ENCODE measurements at places on chromosomes 7 and 10.

DNA sequence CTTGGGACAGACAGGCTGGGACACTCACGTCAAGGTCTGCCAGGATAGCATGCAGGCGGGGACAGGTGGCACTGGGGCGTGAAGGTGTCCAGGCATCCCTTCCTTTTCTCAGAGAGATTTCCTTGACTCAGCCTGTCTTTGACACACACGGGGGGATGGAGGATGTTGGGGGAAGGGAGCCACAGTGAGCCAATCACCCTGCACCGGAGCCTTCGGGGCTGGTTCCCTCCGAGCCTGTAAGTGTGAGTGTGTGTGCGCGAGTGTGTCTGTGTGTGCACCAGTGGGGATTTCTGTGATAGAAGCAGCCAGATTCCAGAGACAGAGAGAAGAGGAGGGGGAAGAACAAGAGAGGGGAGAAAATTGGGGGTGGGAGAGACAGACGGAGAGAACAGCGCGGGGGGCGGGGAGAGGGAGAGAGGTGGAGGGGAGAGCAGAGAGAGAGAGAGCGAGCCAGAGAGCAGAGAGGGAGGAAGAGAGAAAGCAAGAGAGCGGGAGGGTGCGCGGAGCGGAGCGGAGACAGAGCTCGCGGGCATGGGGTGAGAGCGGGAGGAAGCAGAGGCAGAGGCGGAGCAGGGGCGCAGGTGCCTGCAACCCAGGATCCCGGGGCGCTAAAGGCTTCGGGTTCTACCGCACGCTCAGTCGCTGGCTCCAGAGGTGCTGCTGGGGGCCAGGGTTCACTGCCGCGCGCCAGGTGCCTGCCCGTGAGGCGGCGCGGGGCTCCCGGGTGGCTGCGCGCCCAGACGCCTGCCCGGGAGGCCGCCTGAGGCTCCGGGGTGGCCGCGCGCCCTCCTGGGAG, 466 bp upstream of the GPR26 start:
- DNase-seq, result no peak

- no peak for DNase-seq
Measured at GRCh38 chr7:23136216-23136615, 30.6 kb downstream of the KLHL7 start.

GRCh38 chr7:92155108-92155739, 20.9 kb upstream of the CYP51A1 start:
- DNase-seq, result no peak

- no peak for DNase-seq
Measured at GRCh38 chr10:58189269-58189668, 78.4 kb downstream of the IPMK start.

DNA sequence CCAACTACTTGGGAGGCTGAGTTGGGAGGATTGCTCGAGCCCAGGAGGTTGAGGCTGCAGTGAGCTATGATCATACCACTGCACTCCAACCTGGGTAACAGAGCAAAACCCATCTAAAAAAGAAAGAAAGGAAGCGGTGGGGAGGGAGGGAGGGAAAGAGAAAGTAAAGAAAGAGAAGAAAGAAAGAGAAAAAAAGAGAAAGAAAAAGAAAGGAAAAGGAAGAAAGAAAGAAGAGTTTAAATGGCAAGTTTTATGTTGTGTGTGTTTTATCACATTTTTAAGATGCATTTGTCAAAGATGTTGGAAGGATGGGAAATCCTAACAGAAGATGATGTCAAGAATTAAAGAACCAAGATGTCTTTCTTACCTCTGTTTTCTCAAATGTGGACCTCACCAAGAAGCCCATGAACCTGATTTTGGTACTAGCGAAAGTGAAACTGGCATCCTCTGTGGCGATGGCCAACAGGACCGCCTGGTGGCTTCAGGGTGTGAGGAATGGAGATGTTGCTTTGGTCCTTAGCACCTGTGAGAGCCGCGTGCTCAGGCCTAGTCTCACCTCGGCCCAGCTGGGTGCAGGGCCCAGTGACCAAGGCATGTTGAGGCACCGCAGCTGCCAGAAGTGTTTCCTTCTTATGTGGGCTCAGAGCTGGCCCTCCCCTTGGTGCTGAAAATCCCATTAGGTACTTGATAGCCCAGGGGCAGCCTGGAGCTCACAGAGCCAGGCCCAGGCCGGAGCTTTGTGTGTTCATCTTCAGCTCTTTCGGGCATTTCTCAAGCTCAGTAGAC, 9.8 kb downstream of the UCMA start:
- no peak for DNase-seq

DNA sequence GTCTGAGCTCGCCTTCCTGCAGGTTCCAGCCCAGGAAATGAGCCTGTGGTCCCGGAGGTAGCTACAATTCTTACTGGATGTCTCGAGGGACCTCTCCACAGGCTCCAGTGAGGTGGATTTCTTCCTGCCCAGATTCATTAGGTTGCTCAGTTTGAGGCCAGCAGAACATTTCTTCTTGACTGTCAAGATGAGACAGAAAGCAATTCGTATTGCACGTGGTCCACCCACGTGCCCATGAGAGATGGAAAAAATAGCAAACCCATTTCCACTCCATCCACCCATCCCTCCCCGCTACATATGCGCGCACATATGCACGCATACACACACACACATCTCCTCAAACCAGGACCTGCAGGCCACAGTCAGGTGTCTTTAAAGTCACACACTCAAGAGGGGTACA, 68.7 kb downstream of the VWA2 start:
- DNase-seq, result no peak

DNA sequence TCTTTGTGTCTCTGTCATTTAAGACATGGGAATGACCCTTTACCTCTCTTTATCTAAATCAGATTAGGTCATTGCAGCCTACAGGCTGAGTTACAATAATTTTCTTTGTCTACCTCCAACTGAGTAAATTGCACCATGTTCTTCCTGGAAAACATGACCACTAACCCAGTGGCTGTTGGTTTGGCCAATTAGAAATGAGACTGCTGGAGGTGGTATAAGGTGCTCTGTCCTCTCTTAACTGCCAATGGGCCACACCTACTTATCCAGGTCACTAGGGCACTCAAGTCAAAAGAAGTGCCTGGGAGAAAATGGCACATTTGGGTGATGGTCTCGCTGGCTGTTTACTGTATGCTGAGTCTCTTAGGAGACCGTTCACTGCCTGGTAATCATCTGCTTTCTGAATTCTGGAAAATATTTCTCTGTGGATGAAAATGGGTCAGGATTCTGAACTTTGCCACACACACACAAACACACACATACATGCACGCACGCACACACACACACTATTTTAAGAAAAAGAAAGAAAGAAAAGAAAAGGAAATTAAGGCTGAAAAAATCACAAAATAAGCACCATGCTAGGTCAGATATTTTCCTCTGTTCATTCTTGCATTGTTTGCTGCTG, 16.4 kb downstream of the STAMBPL1 start:
- DNase-seq, result no peak

DNA sequence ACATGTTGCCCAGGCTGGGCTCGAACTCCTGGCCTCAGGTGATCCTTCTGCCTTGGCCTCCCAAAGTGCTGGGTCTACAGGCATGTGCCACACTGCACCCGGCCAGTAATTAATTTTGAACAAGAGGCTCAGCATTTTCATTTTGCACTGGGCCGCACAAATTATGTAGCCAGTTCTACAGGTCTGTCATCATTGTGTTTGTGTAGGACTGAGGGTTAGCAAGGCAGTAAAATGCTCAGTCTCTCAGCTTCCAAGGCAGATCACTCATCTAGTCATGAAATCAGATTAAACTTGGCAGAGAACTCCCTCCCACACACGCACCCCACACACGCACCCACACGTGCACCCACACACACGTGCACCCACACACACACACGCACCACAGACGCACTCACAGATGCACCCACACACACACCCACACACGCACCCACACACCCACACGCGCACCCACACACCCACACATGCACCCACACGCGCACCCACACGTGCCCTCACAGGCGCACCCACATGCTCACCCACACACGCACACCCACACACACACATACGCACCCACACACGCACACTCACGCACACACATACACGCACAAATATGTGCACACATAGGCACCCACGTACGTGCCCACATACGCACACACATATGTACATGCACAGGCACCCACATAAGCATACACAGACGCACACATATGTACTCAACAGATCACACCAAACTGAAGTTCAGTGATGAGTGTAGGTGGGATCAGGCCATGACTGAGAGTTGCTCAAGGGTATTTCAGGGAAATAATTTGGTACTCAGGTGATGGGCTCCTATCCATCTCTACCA, 27.8 kb upstream of the PROSER2 start:
- no peak for DNase-seq

DNA sequence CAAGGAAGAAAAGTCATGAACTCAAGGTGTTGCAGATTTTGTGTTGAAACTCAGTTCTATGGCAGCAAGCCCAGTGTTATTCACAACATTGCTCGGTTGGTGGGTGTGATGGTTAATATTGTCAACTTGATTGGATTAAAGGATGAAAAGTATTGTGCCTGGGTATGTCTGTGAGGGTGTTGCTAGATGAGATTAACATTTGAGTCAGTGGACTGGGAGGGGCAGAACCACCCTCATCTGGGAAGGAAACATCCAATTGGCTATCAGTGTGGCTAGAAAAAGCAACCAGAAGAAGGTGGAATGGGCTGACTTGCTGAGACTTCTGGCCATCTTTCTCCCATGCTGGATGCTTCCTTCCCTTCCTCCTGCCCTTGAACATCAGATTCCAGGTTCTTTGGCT, 353.2 kb downstream of the ADRA2A start:
- no peak for DNase-seq

GRCh38 chr10:34854147-34854601, 39.1 kb upstream of the PARD3 start:
- no peak for DNase-seq

DNA sequence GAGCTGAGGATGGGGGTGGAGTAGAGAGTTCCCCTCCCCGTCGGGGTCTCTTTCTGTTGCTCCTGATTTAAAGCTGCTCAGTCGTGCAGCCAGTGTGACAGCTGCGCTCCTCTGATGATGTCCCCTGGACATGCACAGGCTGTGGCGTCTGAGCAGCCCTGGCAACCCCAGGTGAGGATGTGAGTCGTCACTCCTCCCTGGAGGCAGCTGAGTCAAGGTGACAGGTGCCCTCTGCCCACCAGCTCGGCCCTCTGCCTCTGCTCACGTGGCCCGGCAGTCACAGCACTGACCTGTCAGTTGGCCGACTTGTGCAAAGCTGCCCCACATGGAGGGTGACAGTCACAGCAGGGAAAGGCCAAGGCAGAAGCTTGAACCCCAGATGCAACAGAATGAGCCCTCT, 33.9 kb downstream of the ANXA8 start:
- DNase-seq, result no peak

- DNase-seq, result peak; percentile 28
Measured at GRCh38 chr10:97278491-97278989, 13.9 kb downstream of the ARHGAP19 start.

- DNase-seq, result no peak
Measured at GRCh38 chr10:124526621-124527267, 65.1 kb downstream of the LHPP start.

DNA sequence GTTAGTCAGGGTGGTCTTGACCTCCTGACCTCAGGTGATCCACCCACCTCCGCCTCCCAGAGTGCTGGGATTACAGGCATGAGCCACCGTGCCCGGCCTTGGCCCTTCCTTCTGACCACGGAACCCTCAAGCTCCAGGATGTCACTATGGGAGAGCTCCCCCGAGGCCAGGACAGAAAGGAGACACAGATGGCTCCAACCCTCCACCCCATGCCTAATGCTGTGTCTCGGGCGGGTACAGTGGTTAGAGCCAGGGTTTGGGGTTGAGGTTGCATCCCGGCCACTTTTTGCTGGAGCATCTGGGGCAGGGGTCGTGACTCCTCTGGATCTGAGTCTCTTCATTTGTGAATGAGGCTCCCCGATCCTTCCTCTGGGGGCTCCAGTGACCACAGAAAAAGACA, 8.1 kb downstream of the MYL10 start:
- DNase-seq, result no peak

- DNase-seq, result no peak
Measured at GRCh38 chr7:5394264-5395105, 29.1 kb downstream of the TNRC18 start.

DNA sequence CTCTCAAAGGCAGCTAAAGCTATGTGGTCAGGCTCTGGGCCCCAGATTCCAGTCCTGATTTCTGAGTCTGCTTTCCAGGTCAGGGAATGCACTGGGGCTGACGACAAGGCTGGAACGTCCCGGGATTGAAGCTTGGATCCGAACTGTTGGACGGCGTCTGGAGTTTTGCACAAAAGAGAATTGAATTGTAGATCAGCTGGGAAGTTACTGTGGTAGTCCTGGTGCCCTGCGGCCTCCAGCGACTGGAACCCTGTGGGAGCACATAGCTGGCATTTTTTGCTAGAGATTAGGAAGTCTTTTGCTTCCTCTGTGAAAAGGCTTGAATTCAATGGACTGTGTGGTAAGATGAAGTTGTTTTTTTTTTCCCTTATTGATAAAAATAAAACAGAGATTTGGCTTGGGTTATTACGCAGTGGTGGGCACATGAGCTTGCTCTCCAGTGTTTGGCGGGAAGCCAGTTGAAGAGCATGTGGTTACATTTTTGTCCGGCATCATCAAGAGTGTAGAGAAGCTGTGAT, at the start of gene HK1:
TSS of gene HK1 (plus strand) at position 51 of the 518 bp plus-strand sequence.
- DNase-seq, result no peak

DNA sequence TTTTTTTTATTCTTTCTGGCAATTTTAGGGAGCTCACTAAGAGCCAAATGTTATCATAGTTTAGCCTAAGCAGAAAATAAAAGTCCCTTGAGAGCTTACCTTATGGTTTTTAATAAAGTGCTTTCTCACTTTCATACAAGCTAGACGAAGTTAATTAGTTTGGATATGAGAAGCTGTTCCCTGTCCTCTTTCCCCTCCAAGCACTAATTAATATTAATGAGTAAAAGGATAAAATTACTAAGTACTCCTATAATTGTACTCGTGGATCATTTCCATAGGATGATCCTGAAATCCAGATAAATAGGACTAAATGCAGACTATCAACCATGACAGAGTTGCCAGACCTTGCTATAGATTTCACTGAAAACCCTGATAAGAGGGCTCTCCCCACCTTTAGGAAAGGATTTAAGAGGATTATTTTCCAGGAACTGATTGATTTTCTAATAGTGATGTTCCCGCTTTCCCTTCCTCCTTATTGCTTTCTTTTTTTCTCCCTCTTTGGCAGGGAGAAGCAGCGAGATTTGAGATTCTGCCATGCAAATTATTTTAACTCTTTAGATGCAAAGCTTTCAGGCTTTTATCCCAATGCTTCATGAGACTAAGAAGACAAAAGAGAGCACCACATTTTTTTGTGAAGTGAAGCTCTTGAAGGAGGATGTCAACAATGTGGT, 58.3 kb upstream of the HECW1 start:
- DNase-seq, result no peak

DNA sequence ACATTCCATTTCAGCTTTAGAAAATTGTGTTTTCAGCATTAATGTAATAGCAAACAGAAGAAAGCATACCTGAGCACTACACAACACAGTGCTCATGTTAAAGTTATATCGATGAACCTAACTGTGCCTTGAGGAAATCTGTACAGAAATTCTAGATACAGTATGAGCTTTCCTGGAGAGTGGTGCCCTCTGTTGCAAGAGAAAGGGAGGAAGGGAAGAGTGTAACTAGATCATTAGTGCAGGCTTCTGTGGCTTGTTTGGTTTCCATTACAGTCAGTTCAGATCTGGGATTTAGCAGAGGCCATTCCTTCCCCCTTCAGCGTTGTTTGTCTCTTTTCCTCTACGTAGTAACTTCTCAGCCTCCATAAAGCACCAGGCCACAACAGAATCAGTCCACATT, 139.7 kb downstream of the HTR7 start:
- DNase-seq, result no peak
